ENCODE measurements at places on chromosomes 1 and 21.

DNA sequence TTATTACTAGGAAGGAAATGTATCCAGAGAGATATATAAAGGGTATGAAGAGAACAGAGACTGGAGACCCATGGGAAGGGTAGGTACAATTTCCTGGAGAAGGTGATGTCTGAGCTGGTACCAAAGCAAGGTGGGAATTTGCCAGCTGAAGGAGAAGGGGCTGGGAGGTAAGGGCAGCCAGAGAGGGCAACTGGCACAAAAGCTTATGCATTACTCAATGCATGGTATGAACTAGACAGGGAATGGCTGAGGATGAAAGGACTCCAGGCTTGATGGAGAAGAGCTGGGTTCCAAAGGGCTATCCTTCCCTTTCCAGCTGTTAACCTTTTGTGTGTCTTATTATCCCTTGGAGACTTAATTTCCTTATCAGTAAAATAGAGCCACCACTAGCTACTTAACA, 113.6 kb upstream of the GADD45A start:
- no peak for DNase-seq

GRCh38 chr1:72759486-72759885, 477.1 kb upstream of the NEGR1 start:
- DNase-seq, result no peak

GRCh38 chr21:44063151-44063912, 43.9 kb upstream of the PWP2 start:
- DNase-seq, result no peak

DNA sequence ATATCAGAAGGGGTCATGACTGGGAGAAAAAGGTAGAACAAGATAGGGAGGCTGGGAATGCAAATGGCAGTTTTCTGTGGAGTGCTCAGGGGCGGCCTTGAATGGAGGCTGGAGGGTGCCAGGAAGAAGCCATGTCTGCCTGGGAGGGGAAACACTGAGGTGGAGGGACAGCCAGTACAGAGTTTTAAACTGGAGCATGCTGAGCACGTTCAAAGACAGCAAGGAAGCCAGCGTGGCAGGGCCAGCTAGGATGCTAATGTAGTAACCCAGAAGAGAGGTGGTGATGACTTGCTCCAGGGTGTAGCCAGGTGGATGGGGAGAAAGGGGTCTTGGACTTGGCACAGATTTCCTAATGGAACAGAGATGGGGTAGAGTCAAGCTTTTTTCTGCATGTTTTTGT, 445.8 kb upstream of the VAMP3 start:
- no peak for DNase-seq

DNA sequence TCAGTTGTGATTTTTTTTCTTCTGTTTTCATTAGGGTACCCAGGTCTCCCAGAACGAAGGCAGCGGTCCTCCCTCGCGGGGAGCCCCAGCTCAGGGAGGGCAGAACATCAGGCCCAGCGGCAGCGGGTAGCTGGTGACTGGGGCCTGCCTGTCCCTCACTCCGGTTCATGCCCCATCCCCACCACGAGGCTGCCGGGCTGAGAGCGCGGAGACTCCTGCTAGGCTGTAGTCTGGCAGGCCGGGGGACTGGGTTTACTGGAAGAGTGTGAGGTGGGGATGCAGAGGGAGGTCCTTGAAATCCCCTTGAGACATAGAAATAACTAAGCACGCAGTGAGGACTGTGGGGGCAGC, 10.5 kb downstream of the BRINP2 start:
- DNase-seq, result no peak

GRCh38 chr21:25487046-25487594, 120.2 kb downstream of the MRPL39 start:
- no peak for DNase-seq

DNA sequence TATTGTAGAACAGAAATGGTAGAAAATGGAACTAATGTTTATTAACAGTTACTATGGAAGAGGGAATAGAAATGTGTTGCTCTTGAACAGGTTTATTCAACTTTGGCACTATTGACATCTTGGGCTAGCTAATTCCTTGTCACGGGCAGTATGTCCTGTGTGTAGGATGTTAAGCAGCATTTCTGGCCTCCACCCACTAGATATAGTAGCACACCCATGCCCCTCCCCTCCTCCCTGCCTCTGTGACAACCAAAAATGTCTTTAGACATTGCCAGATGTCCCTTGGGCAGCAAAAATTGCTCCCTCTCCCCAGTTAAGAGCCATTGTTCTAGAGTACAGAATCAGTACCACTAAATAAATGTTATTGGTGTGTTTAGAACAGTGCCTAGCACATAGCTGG, 91.4 kb upstream of the TPTE start:
- no peak for DNase-seq
